ENCODE measurements at places on chromosomes 7 and 10.

DNA sequence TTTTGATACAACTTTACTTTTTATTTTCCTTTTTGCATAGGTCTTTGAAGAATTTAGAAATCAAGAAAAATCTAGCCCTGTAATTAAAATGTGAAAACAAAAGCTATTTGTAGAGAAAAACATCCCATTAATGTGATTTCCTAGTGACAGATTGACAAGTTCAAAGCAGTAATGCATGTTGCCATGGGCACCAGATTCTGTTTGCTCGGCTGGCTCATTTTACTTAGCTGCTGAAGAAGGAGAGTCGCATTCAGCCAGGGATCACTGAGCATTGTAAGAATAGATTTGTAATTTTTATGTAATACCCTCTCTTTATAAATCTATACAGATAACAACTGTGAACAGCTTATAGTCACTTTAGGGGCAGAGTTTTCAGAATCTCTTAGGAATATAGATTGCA, 28.5 kb downstream of the DNAJB9 start:
- DNase-seq, result no peak

GRCh38 chr10:91590904-91591796, 41.7 kb downstream of the PPP1R3C start:
- no peak for DNase-seq

GRCh38 chr10:1130995-1131790, 75.0 kb downstream of the WDR37 start:
- no peak for DNase-seq

- no peak for DNase-seq
These were observed 103.0 kb downstream of the COL26A1 start for GRCh38 chr7:101465576-101466196.

DNA sequence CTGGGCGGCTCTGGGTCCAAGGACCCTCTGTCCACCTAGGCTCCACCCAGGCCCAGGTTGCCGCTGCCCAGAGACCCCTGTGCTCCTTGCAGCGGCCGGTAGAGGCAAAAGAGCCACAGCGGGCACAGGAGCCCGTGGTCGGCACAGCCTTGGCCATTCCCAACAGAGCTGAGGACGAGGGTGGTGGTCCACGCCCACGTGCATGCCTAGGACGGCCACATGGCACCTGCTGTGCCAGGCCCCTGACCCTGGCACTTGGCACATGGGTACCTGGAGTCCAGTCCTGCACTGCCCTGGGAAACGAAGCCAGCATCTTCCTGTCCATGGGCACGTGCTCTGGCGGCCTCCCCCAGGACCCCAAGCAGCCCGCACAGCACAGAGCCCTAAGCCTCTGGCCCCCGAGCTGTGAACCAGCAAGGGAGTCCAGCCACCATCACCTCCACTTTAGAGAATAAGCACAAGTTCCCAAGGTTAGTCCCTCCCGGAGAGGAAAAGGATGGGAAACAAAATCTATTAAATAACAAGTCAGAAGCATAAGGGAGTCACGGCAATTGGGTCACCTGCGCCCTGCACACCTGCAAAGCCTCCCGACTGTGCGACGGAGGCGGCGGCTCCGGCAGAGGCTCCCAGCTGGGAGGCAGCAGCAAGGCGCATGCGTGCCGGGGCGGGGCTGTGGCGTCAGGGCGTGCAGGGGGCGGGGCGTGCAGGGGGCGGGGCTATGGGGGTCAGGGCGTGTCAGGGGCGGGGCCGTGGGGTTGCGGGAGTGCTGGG, 59.1 kb downstream of the STK32C start:
- peak; percentile 94 for DNase-seq

DNA sequence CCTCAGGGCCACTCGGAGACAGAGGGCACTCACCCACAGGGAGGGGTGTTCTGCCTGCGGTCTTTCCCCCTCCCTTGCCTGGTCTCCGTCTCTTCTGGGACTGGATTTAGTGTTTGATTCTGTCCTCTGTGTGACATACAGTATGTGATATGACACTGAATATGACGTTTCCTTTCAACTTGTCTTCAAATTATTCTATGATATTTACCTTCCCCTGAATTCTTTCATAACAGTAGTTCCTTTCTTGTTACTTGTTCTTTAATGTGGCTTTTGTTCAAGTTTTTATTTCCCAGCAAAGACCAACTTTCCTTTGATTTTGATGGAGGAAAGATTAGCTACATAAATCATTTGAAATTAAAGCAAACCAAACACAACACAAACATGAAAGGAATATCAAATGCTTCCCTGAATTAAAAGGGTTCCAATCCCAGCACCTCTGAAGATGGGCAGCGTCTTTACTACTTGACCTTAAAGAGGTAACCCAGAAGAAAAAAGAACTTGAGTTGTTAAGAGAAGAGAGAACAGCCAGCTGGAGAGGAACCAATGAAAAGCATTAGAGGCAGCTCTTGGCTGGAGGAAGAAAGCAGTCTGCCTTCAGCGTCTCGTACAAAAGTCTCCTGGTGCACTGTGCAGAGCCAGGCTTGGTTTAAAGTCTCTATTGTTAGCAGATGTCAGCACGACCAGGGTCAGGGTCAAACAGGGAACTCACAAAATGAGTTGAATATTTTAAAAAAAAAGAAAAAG, 18.3 kb upstream of the RHEB start:
- DNase-seq, result no peak

DNA sequence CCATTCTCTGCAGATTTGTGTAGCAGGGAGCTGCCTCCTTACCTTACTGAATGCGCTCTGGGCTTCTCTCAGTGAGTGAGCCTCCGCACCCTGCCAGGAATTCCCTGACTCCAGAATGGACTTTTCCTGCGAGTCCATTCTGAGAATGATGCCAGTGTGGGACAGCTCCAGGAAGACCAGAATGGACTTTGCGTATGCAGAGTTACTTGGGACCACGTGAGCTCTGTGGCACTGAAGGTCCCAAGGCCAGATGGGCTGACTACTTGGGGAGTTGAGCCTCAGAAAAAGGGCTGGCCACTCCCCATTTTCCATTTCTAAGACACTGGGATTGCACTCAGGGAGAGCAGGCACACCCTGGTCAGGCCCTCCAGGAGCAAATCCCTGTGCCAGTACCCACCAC, 324.7 kb upstream of the ZMIZ1 start:
- no peak for DNase-seq

DNA sequence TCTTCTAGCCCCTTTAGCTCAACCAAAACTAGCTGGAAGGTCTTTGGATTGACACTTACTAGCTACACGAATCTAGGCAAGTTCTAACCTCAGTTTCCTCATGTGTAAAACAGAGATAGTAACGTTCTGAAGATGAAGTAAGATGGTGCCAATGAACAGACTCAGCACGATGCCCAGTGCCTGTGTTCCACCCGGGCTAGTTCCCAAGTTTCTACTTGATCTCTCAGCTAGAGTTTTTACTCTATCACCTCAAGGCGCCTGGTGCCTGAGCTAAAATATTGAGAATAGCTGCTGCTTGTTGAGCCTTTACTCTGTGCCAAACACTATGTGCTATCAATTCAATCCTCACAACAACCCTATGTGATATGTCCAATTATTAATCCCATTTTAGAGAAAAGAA, 1.4 kb upstream of the PPP1R3C start:
- DNase-seq, result no peak

- DNase-seq, result no peak
These were observed 73.4 kb upstream of the CC2D2B start for GRCh38 chr10:95834406-95834805.

DNA sequence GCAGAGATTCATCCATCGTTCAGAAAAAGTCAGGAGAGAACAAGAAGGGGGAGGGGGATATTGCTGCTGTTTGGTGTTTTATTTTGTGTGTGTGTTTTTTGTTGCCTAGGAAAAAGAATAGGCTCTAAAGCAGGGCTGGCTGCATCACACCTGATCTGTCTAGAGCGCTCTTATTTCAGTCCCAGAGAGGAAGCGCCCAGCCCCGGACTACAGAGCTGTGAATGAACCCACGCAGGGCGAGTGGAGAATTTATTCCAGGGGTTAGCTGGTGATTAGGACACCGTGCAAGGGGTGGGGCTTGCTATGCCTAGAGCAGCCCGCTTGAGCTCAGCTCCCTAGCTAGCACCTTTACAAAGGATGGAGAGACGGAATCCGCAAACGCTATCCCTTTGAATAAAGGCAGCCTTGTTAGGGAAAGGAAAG, 621 bp upstream of the FAM13C start:
- DNase-seq, result peak; percentile 30

- DNase-seq, result no peak
These were observed 145.3 kb downstream of the CELF2 start for GRCh38 chr10:11162828-11163599.

DNA sequence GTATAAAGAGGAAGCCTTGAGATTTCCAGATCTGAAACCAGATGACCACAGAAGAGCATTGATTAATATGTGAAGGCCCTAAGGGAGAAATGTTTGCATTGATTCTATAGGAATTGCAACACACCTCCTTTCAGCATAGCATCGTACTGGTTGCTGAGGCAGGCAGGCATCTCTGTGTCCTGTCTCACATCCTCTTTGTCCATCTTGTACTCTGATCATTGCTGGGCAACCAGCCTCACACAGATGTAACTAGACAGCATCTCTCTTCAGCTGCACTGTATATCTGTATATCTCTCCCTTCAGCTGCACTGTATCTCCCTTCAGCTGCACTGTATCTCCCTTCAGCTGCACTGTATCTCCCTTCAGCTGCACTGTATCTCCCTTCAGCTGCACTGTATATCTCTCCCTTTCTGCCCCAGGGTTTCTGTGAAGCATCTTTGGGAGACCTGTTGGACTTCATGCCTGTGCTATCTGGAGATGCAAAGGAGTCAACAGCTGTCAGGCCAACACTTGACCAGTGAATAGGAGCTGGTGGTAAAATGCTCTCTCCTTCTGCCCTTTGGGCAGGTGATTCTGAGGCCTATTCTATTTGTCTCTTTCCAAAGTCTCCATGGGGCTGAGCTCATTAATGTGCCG, 40.3 kb downstream of the TMEM178B start:
- no peak for DNase-seq

DNA sequence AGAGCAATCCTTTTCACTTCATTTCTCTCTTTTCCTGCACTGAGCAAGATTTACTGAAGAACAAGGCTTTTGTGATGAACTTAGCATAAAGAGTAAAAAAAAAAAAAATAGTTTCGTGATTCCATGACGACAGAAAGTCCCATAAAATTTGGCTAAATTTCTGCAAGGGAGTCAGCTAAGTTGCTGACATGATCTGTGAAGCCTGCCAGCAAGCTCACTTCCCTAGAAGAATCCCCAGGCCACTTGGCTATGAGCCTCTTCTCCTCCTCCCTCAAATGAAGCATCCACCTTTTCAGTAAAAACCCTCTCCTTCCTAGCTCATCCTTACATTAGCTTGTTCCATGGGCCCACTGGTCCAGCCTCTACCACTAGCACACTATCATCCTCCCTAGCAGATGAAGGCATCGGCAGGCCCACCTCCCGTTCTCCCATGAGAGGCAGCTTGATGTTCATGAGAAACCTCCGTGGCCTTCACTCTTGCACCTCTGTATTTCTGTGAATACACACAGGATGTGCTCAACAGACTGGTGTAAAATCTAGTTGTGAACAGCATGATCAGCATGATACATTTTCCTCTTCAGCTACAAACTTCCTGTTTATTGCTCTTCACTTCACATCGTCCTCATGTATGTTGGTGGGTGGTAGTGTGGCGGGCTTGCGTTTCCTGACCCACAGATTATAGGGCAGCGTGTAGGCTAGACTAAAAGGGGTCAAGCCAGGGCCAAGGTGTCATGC, 30.9 kb downstream of the GIMAP8 start:
- DNase-seq, result no peak

DNA sequence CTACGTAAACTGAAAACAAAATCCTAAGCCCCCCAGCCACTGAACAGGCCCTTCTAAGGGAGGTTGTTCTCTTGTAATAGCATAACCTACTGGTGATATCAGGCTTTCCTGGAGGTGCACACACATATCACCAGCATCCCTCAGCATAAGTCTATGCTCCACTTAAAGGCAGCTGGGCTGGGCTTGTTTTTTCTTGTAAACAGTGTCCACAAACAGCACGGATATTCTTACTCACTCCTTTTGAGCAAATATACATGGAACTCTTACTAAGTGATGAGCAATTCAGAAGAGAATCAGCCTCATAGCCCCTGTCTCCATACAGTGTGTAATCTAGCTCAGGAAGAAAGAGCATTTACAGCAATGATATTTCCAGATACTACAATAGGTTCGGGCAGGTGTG, 2.4 kb downstream of the LRIT1 start:
- DNase-seq, result no peak

DNA sequence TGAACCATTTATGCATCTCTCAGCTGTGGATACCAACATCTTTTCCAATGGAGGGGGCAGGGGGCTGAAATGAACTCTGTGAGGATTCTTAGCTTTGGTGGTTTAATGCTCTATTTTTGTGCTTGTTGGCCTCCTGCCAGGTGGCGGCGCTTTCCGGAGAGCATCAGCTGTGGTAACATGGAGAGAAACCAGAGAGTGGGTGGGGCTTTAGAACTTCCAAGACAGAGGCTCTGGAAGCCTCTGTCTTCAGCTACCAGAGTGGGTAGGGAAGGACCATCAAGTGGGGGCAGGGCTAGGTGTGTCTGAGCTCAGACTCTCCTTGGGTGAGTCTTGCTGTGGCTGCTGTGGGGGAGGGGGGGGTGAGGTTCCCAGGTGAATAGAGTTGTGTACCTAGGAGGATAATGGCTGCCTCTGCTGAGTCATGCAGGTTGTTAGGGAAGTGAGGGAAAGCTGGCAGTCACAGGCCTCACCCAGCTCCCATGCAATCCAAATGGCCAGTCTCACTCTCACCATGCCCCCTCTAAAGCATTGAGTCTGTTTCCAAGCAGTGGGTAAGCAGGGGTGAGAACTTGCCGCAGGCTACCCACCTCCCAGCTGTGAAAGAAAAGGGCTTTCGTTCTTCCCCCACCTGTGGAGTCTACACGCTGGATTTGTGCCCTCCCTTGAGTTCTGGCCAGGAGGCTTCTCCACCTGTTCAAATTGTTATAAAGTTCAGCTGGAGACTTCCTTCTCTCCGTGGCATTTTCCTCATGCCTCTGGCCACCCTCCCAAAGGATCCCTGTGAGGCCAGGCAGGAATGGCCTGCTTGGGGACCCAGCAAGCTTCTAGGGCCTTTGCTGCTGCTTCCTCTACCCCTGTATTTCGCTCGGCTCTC, 527.0 kb downstream of the NEBL start:
- no peak for DNase-seq

- no peak for DNase-seq
These were observed 768 bp upstream of the CPA1 start for GRCh38 chr7:130379532-130379920.

GRCh38 chr7:51019191-51019844, 236.6 kb upstream of the GRB10 start:
- DNase-seq, result peak; percentile 59

GRCh38 chr7:23956772-23957576, 247.0 kb downstream of the STK31 start:
- DNase-seq, result no peak

DNA sequence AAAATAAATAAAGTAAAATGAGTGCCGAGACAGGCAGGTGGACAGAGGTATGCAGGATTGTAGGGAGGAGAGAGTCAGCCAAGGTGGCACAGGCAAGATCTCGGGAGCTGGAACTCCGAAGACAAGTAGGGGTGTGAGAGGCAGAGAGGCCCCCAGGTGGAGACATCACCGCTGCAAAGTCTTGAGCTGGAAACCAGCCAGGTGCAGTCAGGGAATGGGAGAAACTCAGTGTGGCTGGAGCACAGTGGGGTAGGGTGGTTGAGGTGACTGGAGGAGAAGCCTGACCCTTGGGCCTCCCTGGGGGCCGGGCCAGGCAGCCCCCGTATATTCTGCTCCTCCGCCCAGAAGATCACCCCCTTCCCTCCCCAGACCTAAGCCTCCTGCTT, 4.2 kb downstream of the EPHB4 start:
- no peak for DNase-seq

GRCh38 chr10:77310288-77310840, 327.2 kb downstream of the KCNMA1 start:
- DNase-seq, result no peak

GRCh38 chr10:71631007-71631861, 88.3 kb downstream of the C10orf105 start:
- DNase-seq, result no peak

- peak; percentile 68 for DNase-seq
These were observed 100.7 kb downstream of the ST8SIA6 start for GRCh38 chr10:17353568-17354300.
